Activated CD8-positive, alpha-beta memory T cell treated with anti-CD3 and anti-CD28 coated beads for 48 hours (primary cell): ENCODE measurements at places on chromosomes 6 and 20.

GRCh38 chr6:165692106-165692653, 29.1 kb upstream of the PDE10A start:
- DNase-seq: no peak

DNA sequence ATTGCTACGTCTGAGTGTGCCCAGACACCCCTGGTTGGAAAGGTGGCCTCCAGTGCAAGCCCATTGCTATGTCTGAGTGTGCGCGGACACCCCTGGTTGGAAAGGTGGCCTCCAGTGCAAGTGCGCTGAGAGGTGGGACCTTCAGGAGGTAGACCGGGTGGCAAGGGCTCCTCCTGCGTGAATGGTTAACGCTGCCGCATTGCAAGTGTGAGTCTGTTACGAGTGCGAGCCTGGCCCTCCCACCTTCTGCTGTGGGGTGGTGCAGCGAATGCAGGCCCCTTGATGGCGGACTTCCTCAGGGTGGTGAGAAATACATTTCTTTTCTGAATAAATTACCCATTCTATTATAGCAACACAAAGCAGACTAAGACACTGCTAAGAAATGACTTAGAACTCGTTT, 208.8 kb downstream of the DLL1 start:
- no peak for DNase-seq

DNA sequence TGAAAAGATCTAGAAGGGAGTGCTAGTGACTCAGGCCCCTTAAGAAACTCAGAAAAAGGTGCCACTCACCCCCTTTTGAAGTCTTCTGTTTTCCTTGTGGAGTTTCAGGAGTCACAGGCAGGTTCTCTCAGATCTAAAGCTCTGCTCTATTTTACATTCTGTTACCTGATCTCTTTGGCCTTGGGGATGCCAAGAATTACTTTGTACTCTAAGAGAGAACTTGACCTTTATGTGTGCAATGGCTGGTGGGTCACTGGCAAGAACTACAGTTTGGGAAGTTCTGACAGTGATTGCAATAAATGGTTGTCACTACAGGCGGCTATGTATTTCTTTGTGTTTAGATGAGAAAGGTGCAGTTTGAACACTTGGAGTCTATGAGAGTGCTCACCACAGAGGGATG, 24.2 kb upstream of the ENPP4 start:
- no peak for DNase-seq

DNA sequence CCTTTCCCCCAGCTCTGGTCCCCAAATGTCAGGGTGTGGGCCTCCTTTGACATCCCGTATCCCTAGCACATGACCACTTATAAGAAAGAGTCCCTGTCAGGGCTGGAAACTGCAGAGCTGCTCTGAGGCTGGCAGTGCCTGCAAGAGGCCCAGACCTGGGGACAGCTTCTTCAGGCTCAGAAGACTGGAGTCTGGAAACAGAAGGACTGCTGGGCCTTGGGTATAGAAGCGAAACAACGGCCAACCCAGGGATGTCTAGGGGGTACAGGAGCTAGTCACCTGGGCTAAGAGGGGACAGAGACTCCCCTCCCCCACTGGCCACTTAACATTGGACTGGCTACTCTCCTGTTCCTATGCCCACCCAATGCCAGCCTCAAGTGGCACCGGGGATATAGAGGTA, 4.7 kb downstream of the SCUBE3 start:
- DNase-seq: no peak

DNA sequence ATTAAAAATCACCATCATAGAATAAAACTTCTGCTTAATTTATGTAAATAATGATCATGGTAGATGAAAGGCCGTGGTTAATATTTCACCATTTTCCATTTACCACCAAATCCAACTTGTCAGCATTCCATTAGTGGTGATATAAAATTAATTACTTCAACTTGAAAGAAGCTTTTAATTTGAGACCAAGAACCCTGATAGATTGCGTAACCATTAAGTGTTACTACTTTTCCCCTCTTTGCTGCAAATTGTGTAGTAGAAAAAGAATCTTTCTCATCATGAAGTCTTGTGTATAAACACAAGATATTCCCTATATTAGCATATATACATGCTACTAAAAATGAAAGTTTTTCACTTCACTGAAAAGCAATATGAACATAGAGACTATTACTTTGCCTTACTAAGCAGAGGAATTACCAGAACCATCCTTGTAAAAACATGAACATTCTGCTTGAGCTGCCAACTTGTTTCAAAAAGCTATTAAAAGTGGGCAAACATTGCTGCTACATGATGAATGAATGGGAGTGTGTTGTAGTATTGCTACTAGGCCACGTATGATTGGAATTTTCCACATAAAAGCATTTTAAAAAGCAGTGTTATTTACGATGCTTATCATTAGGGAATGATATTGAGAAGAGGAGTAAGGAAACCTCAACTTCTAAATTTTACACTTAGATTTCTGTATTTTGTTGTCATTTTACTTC, 35.0 kb downstream of the STX11 start:
- no peak for DNase-seq

- DNase-seq: no peak
Measured at GRCh38 chr20:59164686-59165391, 1.2 kb downstream of the ZNF831 start.

- no peak for DNase-seq
Measured at GRCh38 chr6:67914419-67914818, 720.7 kb upstream of the ADGRB3 start.

GRCh38 chr20:833450-834150, at the start of gene FAM110A:
Gene FAM110A, plus strand, starts transcription at chr20:833715. Its CDS starts 11,090 bp downstream, at chr20:844805.
- DNase-seq: peak; percentile 84

GRCh38 chr6:11218538-11219399, 13.7 kb downstream of the NEDD9 start:
- no peak for DNase-seq

DNA sequence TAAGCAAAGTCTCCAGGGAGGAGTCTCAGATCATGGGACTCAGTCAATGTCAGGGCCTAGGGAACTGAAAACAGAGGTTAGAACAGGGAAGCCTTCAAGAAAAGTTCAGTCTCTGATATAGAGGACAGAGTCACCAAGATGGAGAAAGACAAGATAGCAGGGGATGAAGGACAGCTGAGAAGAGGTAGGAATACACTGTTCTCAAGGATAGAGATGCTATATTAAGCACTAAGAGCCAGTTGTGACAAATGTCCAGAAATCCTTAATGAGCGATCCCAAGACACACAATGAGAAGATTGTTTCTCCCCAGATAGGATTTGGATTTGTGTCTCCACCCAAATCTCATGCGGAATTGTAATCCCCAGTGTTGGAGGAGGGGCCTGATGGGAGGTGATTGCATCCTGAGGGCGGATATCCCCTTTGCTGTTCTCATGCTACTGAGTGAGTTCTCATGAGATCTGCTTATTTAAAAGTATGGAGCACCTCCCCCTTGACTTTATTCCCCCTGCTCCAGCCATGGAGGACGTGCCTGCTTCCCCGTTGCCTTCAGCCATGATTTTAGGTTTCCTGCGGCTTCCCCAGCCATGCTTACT, 168.2 kb downstream of the AKAP7 start:
- no peak for DNase-seq

- DNase-seq: no peak
Measured at GRCh38 chr6:41066867-41067304, 5.3 kb downstream of the OARD1 start.

GRCh38 chr6:87122477-87122876, 27.6 kb upstream of the CGA start:
- DNase-seq: no peak

- no peak for DNase-seq
Measured at GRCh38 chr6:44575644-44576043, 188.1 kb downstream of the CDC5L start.

GRCh38 chr20:17431621-17432364, 99.4 kb downstream of the BFSP1 start:
- peak; percentile 33 for DNase-seq

DNA sequence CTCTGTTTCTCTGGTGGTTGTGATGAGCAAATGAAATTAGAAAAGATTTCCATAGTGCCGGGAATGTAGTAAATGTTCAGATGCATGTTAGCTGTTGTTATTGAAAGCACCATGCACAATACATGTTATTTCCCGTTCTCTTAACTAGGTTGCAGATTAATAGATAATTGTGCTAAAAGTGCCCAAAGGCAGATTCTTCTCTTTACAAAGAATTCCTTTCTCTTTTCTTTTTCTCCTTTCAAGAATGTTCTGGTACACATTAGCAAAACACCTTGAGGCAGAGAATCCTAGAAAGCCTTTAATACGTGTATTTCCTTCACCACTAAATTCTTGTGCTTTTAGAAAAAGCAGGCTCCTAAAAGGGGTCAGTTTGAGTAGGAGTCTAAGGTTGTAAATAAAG, 121.1 kb upstream of the ASF1A start:
- no peak for DNase-seq

- DNase-seq: no peak
Measured at GRCh38 chr20:916825-917224, 691 bp upstream of the ANGPT4 start.

- DNase-seq: no peak
Measured at GRCh38 chr20:35281506-35282101, 3.0 kb downstream of the EIF6 start.

- no peak for DNase-seq
Measured at GRCh38 chr6:28985462-28986164, 19.5 kb downstream of the ZNF311 start.

DNA sequence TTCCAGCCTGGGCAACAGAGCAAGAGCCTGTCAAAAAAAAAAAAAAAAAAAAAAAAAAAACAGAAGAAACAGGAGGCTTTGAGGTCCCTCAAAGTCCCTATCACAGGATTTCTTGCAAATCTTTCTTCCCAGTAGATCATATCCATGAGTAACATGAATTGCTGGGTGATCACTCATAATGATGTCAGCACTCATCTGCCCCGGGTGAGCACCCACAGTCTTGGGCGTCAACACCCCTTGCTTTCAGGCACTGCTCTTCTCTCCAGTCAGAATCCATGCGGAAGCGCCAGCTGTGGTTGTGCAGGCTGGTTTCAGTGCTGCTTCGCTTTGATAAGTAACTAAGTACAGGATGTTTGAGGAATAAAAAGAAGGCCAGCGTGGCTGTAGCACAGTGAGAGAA, 40.2 kb upstream of the INSM1 start:
- no peak for DNase-seq

GRCh38 chr6:156306531-156306930, 470.6 kb upstream of the ARID1B start:
- DNase-seq: no peak
